Femur (tissue), 1 donor: ENCODE measurements at places on chromosomes 3 and 15.

DNA sequence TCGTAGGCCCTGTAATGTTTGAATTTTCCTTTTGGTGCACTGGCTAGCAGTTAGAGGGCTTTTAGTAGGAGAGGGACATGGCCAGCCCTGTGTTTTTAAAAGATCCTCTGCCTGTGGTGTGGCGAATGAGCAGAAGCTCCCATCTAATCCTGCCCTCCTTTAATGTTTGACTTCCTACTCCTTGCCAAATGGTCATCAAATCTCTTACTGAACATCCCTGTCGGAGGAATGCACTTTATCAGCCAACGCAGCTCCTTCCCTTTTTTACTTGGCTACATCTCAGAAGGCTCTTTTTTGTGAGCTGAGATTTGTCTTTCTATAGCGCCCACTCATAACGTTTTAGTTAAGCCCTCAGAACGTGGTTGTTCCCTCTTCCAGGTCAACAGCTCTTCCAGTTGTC lies 44.8 kb downstream of the MAP2K5 start:
- DNase-seq, result no peak

- no peak for DNase-seq
Measured at GRCh38 chr15:69529141-69529540, 76.5 kb downstream of the RPLP1 start.

- DNase-seq, result no peak
Measured at GRCh38 chr15:99054025-99054387, 46.4 kb upstream of the PGPEP1L start.

GRCh38 chr15:83200589-83200988 lies 7.0 kb downstream of the HDGFL3 start:
- no peak for DNase-seq

- DNase-seq, result no peak
Measured at GRCh38 chr3:185813691-185814215, 11.1 kb downstream of the IGF2BP2 start.

- no peak for DNase-seq
Measured at GRCh38 chr15:75354454-75354853, 7.6 kb downstream of the NEIL1 start.

DNA sequence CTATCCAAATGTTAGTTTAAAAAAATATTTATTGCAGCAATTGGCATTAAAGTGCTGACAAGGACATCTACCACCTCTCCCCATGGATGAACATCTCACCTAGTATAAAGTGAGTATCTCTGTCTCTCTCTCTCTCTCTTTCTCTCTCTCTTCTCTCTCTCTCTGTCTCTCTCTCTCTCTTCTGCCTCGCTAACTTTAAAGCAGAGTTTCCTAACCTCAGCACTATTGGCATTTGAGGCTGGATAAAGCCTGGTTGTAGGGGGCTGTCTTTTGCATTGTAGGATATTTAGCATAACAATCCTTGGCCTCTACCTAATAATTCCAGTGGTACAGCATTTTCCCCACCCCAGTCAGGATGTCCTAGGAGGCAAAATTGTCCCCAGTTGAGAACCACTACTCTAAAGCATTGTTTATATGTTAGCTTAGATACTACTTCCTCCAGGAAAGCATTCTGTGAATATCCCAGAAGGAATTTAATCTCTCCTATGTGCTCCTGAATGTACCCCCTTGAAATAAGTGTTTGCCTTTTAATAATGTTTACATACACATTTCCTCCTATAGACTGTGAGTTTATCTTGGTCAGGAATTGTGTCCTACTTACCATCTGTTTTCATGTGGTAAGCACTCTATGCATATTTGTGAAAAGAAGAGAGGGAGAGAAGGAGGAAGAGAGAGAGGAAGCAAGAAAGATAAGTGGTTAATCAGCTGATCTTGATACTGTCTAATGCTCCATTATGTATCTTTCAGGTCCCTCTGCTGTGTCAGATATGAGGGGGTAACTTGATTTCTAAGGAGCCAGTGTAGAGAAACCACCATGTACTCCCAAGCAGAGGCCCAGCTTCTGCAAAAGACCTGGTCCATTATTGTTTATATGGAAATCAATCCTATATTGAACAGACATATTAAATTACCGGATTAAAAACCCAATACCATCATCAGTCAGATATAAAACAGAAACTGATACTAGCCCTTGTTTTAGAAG lies 346.6 kb downstream of the RBMS3 start:
- DNase-seq, result no peak

DNA sequence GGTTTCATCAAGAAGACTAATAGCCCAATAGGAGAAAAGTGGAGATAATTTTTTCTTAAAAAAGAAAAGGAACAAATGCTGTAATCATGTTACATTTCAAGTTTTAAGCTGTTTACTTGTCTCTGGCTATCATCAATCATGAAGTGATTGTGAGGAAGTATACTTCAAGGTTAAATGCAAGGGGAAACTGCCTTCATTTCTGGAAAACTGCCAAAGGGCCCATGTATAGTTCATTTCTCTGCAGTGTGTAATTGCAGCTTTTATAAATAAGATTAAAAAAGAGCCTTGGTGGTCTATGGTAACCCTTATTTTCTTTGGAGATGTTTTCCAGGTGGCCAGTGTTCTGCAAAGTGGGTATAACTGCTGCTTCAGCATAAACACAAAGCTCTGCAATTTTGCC lies 101.9 kb downstream of the GRM7 start:
- DNase-seq, result no peak

DNA sequence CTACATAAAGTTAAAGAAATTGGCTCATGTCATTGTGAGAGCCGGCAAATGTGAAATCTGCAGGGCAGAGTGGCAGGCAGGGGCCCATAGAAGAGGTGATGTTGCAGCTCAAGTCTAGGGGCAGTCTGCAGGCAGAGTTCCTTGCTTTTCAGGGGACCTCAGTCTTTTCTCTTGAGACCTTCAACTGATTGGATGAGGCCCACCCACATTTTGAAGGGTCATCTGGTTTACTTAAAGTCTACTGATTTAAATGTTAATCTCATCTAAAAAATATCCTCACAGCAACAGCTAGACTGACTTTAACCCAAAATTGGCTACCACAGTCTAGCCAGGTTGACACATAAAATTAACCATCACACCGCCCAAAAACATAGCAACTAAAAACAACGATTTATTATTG lies 77.6 kb upstream of the ALDH1L1 start:
- no peak for DNase-seq
